ENCODE measurements at places on chromosomes 3 and 15. TPM values are rescaled to one million over a fixed set of nuclear protein-coding genes. Genes with fewer than 3 reads are reported as not detected.

Gene LIPC
- 5.3 TPM for total RNA-seq

Gene CPNE4
- total RNA-seq = not detected

Gene RETNLB
- total RNA-seq = not detected

Gene MYL3
- total RNA-seq = not detected

Gene SGO1
- 1.4 TPM for total RNA-seq

Gene ACY1
- 13.8 TPM for total RNA-seq

Gene CLDN18
- total RNA-seq = not detected

Gene ACAD9
- 71.3 TPM for total RNA-seq

Gene PARP3
- 4.6 TPM for total RNA-seq

Gene KNG1
- total RNA-seq = not detected

Gene PRKCD
- 60.0 TPM for total RNA-seq

Gene ASB14
- total RNA-seq = not detected

Gene TMEM87A
- 70.8 TPM for total RNA-seq

Gene WNT7A
- 0.18 TPM for total RNA-seq

Gene GOLGA6B
- total RNA-seq = 1.1 TPM

Gene VGLL3
- not detected for total RNA-seq

Gene MCF2L2
- 4.9 TPM for total RNA-seq

Gene BTBD1
- total RNA-seq = 54.0 TPM

Gene PEX11A
- total RNA-seq = 2.0 TPM

Gene PIGZ
- 2.2 TPM for total RNA-seq

Gene ABI3BP
- not detected for total RNA-seq

Gene ERICH6
- 3.7 TPM for total RNA-seq

Gene UCN2
- total RNA-seq = not detected

Gene CAMP
- total RNA-seq = not detected

Gene TICRR
- total RNA-seq = 0.59 TPM

Gene HRH1
- not detected for total RNA-seq

Gene CPEB1
- not detected for total RNA-seq

Gene SEMA5B
- total RNA-seq = not detected

Gene GUCA1C
- total RNA-seq = not detected

Gene TNFAIP8L3
- total RNA-seq = not detected

Gene HCLS1
- total RNA-seq = 331 TPM

Gene PP2D1
- not detected for total RNA-seq

Gene DLEC1
- total RNA-seq = 7.0 TPM

Gene GOLGA8T
- 4.0 TPM for total RNA-seq

Gene PLA2G4E
- not detected for total RNA-seq

Gene PAQR9
- not detected for total RNA-seq

Measured in natural killer cell (primary cell).